ENCODE measurements at places on chromosomes 6 and 20.

DNA sequence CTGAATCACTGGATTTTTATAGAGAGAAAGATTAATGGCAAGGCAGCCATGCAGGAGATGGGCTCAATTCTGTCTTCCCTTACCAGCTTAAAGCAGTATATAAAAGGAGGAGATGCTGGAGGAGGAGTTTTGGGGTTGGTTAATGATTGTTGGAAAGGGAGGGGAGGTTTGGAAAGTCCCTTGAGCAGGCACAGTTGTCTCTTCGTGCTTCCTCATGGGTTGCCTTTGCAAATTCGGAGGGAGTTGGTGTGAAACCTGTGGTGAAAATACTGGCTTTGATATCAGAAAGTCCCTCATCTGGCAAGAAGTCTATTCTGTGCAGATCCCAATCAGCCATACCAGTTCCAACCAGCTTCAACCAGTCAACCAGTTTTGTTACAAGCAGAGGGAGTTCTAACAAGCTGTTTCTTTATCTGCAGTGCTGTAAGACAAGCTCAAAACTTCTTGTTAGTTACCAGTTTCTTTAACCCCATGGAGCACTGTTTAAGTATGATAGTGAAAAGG lies 107.0 kb downstream of the HIVEP1 start:
- peak; percentile 4 for DNase-seq

GRCh38 chr6:66897576-66897975 lies 1190.5 kb upstream of the EYS start:
- DNase-seq: no peak

- no peak for DNase-seq
Observed at GRCh38 chr6:5866547-5867051, 140.1 kb downstream of the NRN1 start.

DNA sequence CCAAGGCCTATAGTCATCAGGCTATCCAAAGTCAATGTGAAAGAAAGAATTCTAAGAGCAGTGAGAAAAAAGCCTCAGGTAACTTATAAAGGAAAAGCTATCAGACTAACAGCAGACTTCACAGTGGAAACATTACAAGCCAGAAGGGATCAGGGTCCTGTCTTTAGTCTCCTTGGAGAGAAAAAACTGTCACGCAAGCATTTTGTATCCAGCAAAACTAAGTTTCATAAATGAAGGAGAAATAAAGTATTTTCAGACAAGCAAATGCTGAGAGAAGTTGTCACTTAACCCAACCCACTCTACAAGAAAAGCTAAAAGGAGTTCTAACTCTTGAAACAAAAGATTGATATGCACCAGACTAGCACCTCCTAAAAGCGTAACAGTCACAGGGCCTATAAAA lies 28.1 kb downstream of the CITED2 start:
- no peak for DNase-seq

- DNase-seq: no peak
Observed at GRCh38 chr20:45765980-45766379, 25.7 kb downstream of the WFDC3 start.
